ENCODE measurements at places on chromosomes 7 and 10.
A peak's percentile ranks its signal among the peaks of the same experiment; 100 is the strongest.

DNA sequence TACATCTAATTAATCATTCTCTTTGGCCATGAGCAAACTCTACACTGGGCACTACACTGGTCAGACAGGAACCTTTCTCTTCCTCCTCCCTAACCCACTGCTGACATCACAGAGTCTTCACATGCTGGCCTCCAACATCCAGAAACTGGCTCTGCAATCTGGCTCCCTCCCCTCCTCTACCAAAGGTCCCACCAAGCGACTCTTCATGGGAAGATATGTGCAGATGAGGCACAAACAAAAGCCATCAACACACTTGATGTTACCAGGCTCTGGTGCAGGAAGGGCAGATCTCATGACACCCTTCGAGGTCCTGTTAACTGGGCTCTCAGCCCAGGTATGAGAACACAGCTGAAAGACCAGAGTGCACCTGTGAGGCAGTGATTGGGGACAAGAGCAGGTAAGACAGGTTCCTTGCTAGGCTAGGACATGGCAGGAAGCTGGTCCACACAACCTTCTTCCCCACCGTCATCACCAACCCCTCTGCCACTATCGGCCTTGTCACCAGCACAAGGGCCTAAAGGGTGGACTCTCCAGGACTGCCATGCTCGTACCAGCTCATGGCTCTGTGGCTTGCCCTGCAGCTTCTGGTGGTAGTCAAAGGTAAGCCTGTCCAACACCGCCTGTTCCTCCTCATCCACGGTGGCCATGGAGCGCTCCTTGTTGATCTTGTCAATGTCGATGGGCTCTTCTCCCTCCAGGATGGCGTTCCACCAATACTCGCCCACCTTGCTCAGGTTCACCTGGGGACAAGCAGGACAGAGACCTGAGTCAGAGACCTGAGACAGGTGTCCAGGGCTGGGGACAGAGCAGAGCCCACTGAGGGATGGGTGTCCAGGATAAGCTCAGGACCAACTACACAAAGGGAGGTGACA lies 66.6 kb upstream of the CAMK2B start:
- DNase-seq: no peak

DNA sequence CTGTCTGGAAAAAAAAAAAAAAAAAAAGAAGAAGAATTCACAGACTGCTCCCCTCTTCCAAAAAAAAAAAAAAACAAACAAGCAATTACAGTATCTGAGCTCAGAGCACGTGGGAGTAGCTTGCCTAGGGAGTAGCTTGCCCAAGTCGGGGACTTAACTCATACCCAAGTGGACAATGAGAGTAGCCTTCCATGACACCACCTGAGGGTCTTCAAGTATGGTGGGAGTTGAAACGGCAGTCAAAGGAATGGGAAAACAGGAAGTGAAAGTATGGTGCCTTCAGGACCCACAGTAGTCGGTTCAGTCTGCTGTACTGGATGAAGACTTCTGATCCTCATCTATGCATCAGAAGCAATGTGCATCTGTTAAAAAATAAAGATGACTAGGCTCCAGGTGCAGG lies 10.6 kb downstream of the VOPP1 start:
- DNase-seq: no peak

GRCh38 chr7:77771901-77772300 lies 26.3 kb downstream of the TMEM60 start:
- DNase-seq: no peak

DNA sequence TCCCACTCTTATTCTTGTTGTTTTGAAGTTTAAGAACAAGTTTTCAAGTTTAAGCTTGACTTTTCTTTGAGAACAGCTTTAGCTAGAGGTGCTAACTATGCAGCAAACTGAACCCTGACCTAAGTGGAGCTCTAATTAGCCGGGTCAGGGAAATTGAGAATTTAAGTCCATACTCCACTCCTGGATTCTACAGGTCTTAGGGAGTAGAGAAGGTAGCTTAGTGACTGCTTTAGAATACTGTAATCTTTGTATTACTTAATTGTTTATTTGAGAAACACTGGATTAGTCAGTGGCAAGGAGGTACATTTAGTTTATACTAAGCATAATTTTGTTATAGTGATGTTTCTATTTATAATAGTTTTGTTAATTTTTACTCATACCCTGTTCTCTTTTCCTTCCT lies 74.6 kb upstream of the STRIP2 start:
- DNase-seq: no peak

DNA sequence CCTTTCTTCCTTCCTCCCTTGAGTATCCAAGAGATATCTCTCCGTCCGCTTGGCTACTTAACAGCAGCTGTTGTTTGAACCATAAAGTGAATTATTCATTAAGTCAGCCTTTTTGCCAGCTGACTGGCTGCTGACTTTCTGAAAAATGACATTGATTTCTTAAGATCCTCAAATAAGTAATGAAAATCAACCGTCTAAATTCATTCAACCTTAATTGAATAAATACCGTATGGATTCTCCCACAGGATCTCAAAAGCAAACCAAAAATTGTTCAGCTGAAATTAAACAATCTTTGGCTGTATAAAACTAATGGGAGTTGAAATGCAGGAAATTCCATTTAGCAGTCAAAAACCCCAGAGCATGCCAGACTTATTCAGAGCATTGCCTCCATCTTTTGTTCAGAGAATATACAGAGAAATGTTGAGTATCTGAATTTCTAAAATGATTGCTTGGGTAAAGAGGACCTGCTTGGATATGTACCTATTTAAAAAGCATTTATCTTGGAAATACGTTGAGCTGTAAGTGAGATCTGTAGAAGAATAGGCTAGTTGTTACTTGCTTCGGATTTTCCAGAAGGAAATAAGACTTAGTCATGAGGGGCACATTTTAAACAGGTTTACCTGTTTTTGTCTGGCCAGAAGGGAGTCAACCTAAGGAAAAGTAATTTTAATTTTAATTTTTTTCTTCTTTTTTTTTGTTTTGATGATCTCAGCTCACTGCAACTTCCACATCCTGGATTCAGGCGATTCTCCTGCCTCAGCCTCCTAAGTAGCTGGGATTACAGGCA lies 136.2 kb downstream of the PLXDC2 start:
- DNase-seq: no peak

- DNase-seq: no peak
These were observed 37.4 kb upstream of the CDCA7L start for GRCh38 chr7:21983056-21983455.

DNA sequence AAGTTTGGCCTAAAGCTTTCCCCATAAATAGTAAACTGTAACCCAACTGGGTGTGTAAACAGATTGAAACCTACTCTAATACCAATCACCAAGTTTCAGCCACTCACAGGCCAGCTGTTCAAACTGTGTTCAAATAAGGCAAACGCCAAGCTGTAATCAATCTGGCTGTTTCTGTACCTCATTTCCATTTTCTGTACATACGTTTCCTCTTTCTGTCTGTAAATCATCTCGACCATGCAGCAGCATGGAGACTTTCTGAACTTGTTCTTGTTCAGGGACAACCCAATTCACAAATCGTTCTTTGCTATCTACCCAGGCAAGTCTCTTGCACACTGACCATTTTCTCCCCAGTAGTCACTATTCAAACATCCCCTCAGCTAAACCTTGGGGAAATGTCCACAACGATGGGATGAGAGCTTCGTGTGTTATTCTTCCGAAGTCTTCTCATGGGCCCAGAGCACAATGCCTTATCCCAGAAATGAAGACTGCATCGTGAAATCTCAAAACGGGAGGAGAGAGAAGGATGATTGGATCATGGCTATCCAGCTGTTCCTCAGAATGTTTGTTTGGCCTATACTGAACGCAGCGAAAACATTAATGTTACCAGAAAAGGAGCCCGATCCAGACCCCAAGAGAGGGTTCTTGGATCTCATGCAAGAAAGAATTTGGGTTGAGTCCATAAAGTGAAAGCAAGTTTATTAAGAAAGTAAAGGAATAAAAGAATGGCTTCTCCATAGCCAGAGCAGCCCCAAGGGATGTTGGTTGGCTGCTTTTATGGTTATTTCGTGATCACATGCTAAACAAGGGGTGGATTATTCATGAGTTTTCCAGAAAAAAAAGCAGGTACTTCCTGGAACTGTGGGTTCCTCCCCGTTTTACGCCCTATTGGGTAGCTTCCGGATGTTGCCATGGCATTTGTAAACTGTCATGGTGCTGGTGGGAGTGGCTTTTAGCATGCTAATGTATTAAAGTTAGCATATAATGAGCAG lies 86.2 kb downstream of the SLC16A9 start:
- no peak for DNase-seq

DNA sequence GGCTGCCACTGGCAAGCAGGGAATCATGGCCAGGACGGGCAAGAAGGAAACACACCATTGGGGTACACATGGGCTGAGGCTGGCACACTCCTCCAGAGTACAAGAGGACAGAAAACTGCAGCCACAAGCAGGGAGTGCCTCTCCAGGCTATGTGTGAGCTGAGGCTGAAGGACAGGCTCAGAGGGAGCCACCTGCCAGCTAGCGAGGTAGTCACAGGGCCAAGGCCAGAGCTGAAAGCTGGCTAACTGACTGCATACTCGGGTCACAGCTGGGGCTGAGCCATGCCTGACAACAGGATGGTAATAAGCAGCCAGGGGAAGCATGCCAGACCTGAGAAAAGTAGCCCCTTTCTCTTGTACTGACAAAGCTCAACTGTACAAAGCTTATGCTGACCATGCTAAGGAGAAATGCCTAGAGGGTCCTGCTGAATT lies 52.0 kb downstream of the KIF5B start:
- no peak for DNase-seq

DNA sequence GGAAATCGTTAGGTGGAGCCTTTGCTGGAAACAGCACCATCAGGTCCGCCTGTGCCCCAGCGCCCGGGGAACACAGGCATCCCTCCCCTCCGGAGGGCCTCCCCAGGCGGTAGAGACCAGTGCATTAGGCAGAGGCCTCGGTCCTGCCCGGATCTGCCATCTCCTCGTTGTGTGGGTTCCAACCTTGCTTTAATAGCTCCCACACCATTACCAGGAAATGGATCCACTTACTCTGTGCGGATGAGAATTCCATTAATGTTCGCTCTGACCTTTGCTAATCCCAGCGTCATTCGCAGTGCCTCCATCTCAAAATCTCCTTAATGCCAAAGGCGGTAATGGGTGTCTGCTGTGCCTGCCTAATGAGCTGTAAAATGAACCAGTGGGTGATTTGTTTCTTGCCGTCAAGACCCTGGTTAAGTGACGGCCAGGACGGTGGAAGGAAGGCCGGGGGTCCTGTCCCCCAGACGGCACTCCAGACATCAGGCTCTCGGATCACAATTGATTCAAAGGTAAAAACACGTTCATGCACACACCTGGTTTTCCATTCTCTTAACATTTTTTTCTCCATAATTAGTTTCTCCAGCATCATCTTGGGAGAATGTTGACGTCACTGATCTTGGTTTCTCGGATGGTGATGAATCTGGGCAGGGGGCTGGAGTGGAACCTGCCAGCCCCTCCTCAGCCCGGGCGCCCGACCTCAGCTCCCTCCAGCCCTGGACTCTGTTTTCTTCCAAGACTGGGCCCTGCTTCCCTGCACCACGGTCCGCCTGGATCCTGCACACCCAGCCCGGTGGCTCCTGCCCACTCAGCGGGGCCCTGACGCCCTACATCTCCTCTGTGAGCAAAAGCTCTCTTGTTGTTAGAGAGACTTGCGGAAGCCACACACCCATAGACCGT lies 22.8 kb upstream of the FAM20C start:
- DNase-seq: no peak

DNA sequence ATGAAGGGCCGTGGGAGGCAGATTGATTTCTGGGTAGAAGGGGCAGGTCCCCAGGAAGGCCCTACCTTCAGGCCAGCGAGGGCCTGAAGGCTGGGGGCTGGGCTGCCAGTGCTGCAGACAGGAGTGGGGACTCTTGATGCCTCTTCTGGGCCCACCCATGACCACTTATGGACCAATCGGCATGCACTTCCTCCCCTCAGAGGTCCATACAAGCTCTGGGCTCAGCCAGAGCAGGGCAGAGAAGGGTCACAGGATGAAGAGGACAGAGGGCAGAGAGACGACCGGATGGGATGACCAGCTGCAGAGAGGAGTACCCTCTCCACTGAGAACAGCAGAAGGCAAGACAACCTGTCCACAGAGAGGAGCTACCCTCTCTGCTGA lies 120.1 kb downstream of the DYNC2I1 start:
- DNase-seq: peak; percentile 25

DNA sequence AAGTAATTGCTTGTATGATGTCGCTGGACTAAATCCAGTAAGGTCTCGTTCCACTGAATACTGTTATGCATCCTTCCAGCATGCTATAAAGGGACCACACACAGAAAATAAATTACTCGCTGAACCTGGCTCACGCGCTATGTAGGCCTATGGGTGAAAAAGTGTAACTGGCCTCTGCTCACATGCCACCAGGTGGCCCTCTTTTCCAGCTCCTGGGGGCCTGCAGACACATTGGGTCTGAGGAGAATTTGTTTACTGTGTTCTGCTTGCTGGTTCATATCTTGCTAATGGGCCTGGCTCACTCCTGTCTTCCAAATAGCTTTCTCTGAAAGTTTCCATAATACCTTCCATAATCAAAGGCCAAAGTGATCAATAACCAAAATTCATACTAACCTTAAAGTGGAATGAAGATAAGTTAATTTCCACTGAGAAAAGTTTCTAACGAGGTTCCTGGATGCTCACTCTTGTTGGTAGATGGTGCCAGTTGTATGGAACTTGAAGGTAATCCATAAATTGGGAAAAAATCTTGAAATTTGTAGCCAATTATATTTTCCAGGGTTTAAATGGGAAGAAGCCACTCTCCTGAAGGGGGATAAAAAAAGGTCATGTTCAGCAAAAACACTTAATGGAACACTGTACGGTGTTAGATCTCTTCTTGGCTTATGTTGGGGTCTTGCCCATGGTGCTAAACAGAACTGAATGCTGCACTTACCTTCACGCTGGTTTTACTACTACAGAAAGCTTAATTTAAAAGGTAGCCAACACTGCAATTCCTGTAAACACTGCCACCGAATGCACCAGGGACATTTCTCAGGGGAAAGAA lies 27.0 kb upstream of the ZPBP start:
- DNase-seq: peak; percentile 60

DNA sequence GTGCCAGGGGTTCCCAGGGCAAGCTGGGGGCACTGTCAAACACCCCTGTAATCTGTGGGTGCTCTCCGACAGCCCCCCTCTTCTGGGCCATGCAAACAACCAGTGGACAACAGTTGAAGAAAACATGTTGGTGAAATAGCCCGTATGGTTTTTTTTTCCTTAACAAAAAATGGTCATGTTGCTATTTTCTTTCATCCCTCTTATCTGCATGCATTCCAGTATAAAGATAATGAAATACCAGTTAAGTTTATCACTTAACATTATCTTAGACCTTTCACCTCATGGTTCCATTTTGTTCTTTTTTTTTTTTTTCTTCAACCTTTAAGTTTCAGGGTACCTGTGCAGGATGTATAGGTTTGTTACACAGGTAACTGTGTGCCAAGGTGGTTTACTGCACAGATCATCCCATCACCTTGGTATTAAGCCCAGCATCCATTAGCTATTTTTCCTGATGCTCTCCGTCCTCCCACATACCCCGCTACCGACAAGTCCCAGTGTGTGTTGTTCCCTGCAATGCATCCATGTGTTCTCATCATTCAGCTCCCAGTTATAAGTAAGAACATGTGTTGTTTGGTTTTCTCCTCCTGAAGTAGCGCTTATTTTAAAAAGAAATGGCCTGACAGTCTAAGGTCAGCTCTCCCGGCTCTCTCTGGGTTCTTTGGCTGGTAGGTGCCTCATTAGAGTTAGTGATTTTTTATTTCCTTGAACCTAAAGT lies 110.1 kb downstream of the NRP1 start:
- DNase-seq: no peak

GRCh38 chr10:69403066-69403465 lies 13.7 kb downstream of the TACR2 start:
- no peak for DNase-seq

All from activated naive CD4-positive, alpha-beta T cell treated with anti-CD3 and anti-CD28 coated beads, Interleukin-2, amount 10 ng/mL, durations not matched to agents 7 days and 5 days (primary cell).